ENCODE measurements at places on chromosomes 16 and 17.
A peak's percentile ranks its signal among the peaks of the same experiment; 100 is the strongest.

- DNase-seq, result no peak
Measured at GRCh38 chr17:12959441-12959840, 58.4 kb downstream of the ELAC2 start.

DNA sequence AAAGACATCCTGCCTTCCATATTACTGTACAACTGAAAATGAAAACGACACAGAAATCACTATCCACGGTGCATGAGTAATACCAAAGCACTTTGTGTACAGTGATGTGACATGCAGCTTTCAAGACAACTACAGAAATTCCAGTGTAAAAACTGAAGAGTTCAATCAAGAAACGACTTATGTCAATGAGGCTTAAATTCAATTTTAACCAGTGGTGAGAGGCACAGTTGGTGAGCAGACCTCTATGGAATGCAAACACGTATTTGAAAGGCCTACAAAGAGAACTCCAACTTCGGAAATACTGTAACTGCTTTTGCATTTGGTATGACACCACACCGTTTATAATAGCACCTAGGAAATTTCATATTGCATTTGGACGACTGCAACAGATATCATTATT is 87.6 kb downstream of the USP31 start:
- no peak for DNase-seq

DNA sequence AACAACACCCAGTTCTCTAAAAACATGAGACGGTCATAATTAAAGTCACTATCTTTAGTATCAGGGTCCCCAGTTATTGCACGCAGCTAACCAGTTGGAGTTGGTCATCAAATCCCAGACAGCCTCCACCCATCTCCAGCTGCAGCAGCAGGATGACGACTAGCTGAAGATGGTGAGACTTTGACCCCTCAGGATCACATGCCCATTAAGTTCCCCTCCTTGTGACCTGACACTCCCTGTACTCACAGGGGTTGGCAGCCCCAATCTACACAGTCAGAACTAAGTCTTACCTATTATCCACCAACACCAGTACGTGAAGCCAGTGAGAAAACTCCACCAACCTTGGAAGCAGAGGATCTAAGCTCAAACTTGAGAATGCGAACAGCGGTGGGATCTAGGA is 37.7 kb upstream of the IRX5 start:
- no peak for DNase-seq

GRCh38 chr17:76951375-76951905 is 83.2 kb downstream of the MGAT5B start:
- no peak for DNase-seq

GRCh38 chr17:36980280-36980761 is 31.6 kb downstream of the AATF start:
- DNase-seq, result no peak

- no peak for DNase-seq
Measured at GRCh38 chr17:58268774-58269556, 11.8 kb downstream of the MPO start.

GRCh38 chr17:60803059-60803458 is 125.4 kb downstream of the BCAS3 start:
- no peak for DNase-seq

GRCh38 chr16:7792346-7792745 is 459.7 kb downstream of the RBFOX1 start:
- DNase-seq, result no peak

GRCh38 chr17:35790841-35791240 is 4.6 kb downstream of the MMP28 start:
- DNase-seq, result no peak

DNA sequence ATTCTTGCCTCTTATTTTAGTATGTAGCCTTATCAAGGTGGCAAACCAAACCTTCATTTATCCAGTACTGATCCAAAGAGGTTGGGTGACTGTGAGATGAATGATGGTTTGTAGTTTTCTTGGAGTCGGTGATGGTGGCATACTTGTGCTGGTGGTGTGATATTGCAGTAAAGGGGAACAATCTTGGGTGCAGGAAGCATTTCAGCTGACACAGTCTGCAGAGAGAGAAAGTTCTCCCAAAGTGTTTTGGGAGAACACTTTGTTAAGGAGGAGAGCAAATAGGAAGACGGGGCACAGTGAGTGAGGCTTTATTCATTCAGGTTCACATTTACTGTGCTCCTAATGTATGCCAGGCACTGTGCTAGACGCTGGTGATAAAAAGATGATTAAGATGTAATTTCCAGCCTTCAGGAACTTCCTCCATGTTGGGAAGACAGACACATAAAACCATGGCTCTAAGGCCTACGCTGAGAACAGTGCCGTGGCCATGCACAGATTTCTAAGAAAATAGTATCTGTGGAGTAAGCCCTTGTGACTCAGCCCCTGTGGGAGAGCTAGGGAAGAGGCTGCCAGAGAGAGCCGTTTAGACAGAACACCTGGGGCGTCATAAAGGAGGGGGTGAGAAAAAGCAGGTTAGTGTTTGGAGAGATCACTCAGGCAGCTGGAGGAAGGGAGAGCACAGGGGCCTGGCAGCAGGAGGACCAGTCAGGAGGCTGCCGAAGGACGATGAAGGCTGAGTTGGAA is 13.8 kb downstream of the HEATR3 start:
- DNase-seq, result peak; percentile 52

DNA sequence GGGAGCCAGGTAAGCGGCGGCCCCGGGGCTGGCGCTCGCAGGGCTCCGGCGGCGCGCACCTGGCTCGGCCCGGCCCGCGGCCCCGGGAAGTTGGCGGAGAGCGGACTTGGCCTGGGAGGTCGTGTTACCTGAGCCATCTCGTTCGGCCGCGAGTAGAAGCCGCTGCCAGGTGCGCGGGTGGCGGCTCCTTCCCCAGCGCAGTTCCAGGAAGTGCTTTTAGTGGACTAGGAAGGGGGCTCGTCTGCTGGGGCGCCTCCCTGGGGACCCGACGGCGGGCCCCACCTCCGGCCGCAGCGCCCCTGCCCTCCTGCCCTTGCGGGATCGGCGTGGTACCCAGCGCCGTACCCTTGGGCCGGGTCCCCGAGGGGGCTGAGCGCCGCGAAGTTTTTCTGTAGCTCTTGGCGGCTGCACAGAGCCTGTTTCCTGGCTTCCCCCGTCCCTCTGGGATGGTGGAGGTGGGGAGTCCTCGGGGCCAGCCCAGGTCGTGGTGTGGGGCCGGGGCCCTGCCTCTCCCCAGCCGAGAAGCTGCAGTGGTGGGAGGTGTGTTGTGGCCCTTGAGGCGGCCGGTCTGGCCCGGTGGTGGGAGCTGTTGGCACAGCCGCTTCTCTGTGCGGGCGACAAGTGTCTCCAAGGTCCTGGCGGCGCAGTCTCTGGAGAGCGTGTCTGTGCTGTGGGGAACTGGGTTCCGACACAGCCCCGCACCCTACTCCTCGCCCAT is 96.9 kb downstream of the RAB11FIP4 start:
- peak; percentile 57 for DNase-seq

GRCh38 chr16:11160676-11161115 is 95.3 kb downstream of the SOCS1 start:
- no peak for DNase-seq

- no peak for DNase-seq
Measured at GRCh38 chr17:7654832-7655540, 4.3 kb downstream of the ATP1B2 start.

DNA sequence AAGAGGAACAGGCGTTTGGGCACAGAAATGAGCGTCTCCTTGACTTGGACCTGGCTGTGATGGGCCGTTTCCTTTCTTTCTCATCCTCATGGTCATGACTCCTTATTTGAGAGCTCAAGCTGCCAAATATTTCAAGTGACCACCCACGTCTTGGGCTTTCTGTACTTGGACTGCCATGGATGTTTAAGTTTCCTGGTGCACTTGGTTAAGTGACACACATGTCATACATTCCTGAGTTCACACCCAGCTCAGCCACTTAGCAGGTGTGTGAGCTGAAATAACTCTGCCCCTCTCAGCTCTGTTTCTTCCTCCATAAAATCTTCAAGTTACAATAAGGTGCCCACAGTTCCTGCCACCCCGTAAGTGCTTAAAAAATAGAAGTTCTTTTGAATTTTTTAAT is 114.5 kb downstream of the CLEC16A start:
- no peak for DNase-seq

GRCh38 chr17:55688057-55688456 is 34.6 kb downstream of the TMEM100 start:
- DNase-seq, result no peak

GRCh38 chr17:57441270-57441600 is 184.9 kb downstream of the MSI2 start:
- no peak for DNase-seq

- DNase-seq, result no peak
Measured at GRCh38 chr17:2030779-2031163, 818 bp downstream of the DPH1 start.

GRCh38 chr16:57522960-57523359 is 13.4 kb downstream of the CCDC102A start:
- no peak for DNase-seq

GRCh38 chr17:14334276-14334840 is 33.5 kb downstream of the HS3ST3B1 start:
- no peak for DNase-seq

- no peak for DNase-seq
Measured at GRCh38 chr17:49247944-49248343, 17.4 kb upstream of the PHOSPHO1 start.

GRCh38 chr16:75286389-75286788 is 35.0 kb upstream of the BCAR1 start:
- no peak for DNase-seq

- no peak for DNase-seq
Measured at GRCh38 chr17:4010754-4011153, 46.5 kb upstream of the ATP2A3 start.

DNA sequence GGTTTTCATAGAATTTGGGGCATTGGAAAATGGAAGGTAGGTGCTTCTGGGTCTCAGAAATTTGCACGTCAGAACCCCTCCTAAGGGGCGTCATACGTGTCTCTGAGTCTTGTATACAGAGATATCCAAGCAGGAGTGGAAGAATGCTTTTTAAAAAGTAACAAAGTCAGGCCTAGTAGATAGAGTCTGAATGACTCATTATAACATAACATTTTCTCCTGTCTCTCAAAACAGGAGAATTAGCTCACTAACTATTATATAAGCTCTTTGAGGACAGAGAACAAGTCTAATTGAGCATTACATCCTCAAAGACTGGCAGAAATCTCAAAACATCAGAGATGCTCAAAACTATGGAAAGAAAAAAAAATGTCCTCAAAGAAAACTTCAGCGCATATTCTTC is 86.1 kb upstream of the CCL2 start:
- no peak for DNase-seq

DNA sequence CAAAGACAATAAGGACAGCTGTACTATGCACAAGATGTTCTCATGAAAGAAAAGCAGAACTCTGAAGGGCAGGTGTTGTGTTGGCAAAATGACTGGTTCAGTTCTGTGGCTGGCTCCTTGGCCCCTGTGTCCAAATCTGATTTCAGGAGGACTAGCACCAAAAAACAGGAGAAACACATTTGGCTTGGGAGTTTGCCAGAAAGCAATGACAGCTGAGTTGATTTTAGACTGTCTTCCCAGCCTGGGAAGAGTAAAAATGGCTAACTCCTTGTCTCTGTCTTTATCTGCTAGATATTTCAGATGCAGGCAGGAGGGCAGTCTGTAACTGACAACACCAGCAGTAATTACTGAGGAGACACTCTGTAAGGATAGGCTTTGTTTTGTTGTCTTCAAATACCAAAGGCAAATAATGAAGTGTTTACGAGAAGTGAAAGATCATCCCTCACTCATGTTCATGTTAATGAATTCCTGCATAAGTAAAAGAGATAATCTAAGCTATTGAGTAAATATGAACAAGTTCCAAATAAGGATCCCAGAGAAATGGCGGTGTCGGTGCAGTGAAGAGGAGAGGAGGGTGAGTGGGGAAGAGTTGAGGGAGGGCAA is 989.0 kb downstream of the CDH11 start:
- peak; percentile 9 for DNase-seq

DNA sequence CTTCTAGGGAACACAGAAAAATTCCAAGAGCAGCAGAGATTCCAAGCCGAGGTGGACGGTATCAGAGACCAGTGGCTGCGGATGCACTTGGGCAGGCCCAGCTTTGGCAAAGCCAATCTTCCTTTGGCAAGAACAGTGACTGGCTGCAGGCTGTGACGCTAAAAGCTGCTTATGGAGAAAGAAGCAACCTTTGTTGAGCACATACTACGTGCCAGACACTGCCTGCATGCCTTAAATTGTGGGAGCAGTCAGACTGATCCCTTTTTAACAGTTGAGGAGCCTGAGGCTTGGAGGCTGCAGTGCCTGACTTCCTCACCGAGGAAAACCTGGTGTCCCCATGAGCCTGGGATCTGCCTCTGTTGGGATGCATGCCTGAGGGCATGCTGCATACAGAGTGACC is 69.0 kb upstream of the AMZ2 start:
- no peak for DNase-seq

DNA sequence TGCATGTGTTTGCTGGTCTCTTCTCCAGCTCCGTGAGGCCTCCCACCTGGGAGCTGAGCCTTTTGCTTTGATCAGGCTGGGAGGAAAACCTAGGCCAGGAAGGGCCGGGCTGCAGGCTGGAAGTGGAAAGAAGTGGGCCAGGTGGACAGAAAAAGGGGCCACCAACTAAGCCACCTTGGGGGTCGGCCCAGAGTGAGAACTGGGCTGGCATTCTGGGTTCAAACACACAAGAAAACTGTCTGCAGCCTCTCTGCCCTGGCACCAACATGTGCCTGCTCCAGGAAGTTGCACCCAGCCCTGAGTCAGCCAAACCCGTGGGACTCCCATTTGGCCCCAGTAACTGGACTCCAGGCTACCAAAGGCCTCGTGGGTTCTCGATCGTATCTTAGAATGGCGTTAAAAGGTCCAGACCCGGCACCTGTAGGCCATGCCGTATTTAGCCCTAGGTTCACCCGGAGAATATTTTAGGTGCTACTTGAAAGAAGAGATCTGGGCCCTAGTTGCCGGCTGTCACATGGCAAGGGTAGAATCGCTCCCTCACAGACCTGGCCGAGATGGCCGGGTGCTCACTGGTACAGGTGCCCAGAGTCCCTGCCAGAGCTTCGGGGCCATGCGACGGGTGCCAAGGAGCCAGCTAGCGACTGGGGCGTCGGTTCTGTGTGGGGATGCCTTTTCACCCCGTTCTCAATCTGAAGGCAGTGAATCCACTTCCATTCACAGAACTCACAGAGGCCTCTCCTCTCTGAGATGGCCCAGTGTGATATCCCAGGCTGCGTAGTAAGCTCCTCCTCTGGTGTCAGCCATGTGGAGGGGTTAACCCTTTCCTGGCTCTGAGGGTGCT is 236.6 kb downstream of the MRTFB start:
- DNase-seq, result no peak

- DNase-seq, result no peak
Measured at GRCh38 chr17:4766201-4766600, 5.5 kb upstream of the TM4SF5 start.

GRCh38 chr16:27474041-27474440 is 72.1 kb downstream of the IL21R start:
- no peak for DNase-seq

- DNase-seq, result no peak
Measured at GRCh38 chr16:64311241-64311640, 810.6 kb downstream of the CDH11 start.

GRCh38 chr17:47254403-47254943 is 846 bp downstream of the ITGB3 start:
- DNase-seq, result no peak
